ENCODE measurements at places on chromosomes 6 and 20. TPM values are rescaled to one million over a fixed set of nuclear protein-coding genes. Genes with fewer than 3 reads are reported as not detected.

- DNase-seq = no peak
- no peaks in the 10 kb centered on the region for H3K27me3 ChIP-seq
- H3K4me3 ChIP-seq = no peak overlapping the region
- H3K4me1 ChIP-seq = no peaks in the 10 kb centered on the region
- H3K36me3 ChIP-seq = no peaks in the 10 kb centered on the region
Observed at GRCh38 chr6:53862662-53863462, 68.1 kb downstream of the LRRC1 start.

- H3K4me1 ChIP-seq = no peaks in the 10 kb centered on the region
- no peak overlapping the region for H3K4me3 ChIP-seq
- H3K36me3 ChIP-seq = no peaks in the 10 kb centered on the region
- DNase-seq = no peak
Observed at GRCh38 chr6:167303675-167304625, 12.8 kb downstream of the UNC93A start.

- peaks cover 10% of the 10 kb centered on the region for H3K4me1 ChIP-seq
- H3K36me3 ChIP-seq = no peaks in the 10 kb centered on the region
- peaks cover 9% of the 10 kb centered on the region for H3K27me3 ChIP-seq
- no peak overlapping the region for H3K4me3 ChIP-seq
- no peak overlapping the region for H3K27ac ChIP-seq
- DNase-seq = no peak
Observed at GRCh38 chr6:113289166-113289565, 568.0 kb upstream of the MARCKS start.

DNA sequence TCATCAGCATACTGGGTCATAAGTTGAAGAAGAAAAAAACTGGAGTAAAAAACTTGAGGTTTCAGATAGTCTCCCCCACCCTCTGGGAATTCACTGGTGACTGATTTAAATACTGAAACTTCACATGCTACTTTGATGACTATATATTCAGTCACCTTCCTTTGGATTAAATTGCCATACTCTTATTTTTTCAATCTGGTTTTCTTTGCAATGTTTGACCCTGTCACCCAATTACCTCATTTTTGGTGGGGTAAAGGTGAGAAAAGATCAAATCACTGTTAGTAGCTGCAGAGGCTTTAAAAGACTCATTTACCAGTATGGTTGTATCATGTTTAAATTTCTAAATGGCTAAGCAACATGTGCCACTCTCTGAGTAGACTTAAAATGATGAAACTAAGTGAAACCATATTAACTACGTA, 862.7 kb upstream of the FLRT3 start:
- peak overlapping the region; percentile 11 for H3K27ac ChIP-seq
- no peak for DNase-seq
- no peaks in the 10 kb centered on the region for H3K27me3 ChIP-seq
- H3K36me3 ChIP-seq = no peaks in the 10 kb centered on the region

DNA sequence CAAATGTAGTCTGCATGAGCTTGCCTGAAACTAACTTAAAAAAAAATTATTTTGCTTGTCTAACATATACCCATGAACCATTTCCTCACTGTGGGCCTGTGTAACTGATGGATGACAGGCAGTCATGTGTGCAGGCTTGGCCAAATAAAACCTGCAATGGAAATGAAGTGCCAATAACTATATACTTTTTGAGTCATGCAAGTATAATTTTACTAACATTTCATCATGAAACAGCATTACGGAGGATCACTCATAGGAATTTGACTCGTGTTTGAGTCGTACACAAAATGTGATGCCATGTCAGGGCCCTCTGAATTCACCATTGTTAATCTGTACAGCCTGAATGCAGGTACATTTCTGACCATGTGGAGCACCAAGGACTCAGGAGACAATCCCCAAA, 46.6 kb downstream of the HDDC2 start:
- DNase-seq = no peak
- no peak overlapping the region for H3K4me3 ChIP-seq
- no peaks in the 10 kb centered on the region for H3K36me3 ChIP-seq
- no peaks in the 10 kb centered on the region for H3K4me1 ChIP-seq

The HTR1B gene
- total RNA-seq = not detected

- H3K4me3 ChIP-seq = peak overlapping the region; percentile 15
- H3K36me3 ChIP-seq = peaks cover 7% of the 10 kb centered on the region
- no peak overlapping the region for H3K27ac ChIP-seq
- DNase-seq = no peak
- H3K27me3 ChIP-seq = no peaks in the 10 kb centered on the region
- H3K4me1 ChIP-seq = peaks cover 19% of the 10 kb centered on the region
Observed at GRCh38 chr20:63696306-63696627, 185 bp upstream of the TNFRSF6B start.

The PAX1 gene
- total RNA-seq = not detected

GRCh38 chr6:89910902-89911240, 16.6 kb downstream of the GJA10 start:
- H3K27ac ChIP-seq = no peak overlapping the region
- H3K4me3 ChIP-seq = no peak overlapping the region
- DNase-seq = no peak
- no peaks in the 10 kb centered on the region for H3K4me1 ChIP-seq
- no peaks in the 10 kb centered on the region for H3K36me3 ChIP-seq

GRCh38 chr20:39252035-39252434, 289.9 kb downstream of the DHX35 start:
- no peak for DNase-seq
- no peaks in the 10 kb centered on the region for H3K36me3 ChIP-seq
- no peaks in the 10 kb centered on the region for H3K27me3 ChIP-seq
- H3K4me1 ChIP-seq = no peaks in the 10 kb centered on the region
- no peak overlapping the region for H3K4me3 ChIP-seq
- H3K27ac ChIP-seq = no peak overlapping the region

DNA sequence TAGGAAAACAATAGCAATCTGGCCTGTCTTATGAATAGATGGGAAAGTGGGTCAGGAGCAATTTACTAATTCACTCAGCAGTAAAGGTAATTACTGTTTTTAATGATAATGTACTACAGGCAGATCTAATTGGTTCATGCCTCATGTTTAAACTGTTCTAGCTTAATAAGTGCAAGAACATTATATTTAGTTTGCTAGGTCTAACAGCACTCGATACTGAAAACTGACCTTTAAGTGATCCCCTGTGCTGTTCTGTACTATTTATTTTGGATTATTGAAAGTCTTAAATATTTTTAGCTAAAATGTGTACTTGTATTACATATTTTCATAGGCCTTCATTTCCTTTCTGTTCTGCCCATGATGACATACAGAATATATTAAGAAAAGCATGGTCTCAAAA, 998.0 kb upstream of the GJE1 start:
- no peak overlapping the region for H3K4me3 ChIP-seq
- DNase-seq = no peak
- no peaks in the 10 kb centered on the region for H3K4me1 ChIP-seq
- H3K27me3 ChIP-seq = no peaks in the 10 kb centered on the region
- no peaks in the 10 kb centered on the region for H3K36me3 ChIP-seq
- H3K27ac ChIP-seq = no peak overlapping the region

The OXT gene
- total RNA-seq = not detected

The RIPOR3 gene
- not detected for total RNA-seq

DNA sequence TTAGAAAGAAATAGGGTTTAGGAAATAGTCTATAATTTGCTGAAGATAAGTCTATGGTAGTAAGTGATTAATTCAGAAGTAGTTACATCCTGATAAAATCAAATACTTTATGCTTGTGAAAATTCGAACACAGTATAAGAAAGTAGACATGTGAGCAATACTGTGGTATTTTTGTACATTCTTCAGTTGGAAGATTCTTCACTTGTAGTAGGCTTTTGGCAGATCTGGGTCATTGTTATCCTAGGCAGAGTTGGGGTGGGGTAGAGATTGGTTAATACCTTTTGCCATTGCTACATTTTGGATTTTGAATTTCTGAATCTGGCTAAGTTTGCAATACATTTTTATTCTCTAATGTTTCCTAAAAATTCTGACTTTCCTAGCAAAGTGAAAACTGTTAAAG, 197.5 kb downstream of the BCKDHB start:
- no peak overlapping the region for H3K4me3 ChIP-seq
- no peaks in the 10 kb centered on the region for H3K4me1 ChIP-seq
- DNase-seq = no peak
- H3K27ac ChIP-seq = no peak overlapping the region
- H3K36me3 ChIP-seq = peaks cover 3% of the 10 kb centered on the region
- H3K27me3 ChIP-seq = no peaks in the 10 kb centered on the region

DNA sequence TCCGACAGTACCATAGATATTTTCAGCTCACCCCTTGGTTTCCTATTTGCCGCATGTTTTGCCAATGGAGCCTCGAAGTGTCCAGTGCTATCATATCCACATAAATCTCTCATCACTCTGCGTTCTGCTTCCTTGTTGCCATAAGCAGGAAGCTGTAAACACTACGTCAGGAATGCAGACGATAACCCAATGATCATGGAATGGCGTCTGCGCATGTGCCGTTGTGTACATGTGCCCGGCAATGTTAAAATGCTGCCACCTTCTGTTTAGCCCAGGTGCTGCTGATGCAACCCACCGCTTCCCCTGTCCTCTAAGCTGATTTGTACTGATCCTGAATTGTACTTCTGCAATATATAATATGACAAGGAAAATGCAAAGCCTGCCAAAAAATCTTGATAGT, 607.5 kb downstream of the HDGFL1 start:
- H3K27me3 ChIP-seq = no peaks in the 10 kb centered on the region
- H3K4me1 ChIP-seq = no peaks in the 10 kb centered on the region
- no peak overlapping the region for H3K27ac ChIP-seq
- H3K4me3 ChIP-seq = no peak overlapping the region
- no peak for DNase-seq
- H3K36me3 ChIP-seq = no peaks in the 10 kb centered on the region

DNA sequence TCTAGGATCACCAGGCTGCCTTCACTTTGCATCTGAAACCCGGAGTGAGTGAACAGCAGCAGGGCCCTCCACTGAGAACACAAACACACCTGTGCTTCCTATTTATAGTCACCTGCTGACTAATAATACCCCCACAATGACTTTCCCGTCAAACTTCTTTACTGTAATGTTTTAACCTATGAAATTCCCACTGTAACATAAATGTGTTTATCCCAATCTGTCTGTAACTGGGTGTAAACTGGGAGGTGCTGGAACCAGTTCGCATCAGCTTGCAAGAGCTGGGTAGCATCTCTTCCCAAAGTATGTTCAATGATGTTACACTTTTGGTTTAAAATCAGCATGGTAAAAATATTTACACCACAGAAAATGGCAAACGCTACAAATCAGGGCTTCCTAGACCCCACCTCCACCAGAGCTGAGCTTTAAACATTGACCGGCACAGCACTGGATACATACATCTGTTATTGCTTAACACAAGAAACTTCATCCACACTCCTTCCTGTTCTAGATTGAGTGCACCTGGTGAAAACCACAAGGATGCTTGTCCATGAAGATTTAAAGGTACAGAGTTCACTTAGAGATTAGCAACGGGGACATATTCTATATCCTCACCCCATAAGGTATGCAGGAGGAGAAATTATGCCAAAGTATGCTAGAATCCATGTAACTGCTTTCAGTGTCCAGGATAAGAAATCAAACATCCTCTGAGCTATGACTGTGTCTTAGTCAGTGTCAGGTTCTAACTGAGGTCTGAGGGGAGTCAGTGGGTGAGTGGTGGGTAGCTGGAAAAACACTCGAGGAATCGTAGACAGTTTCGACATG, 79.0 kb downstream of the ALDH8A1 start:
- H3K36me3 ChIP-seq = no peaks in the 10 kb centered on the region
- DNase-seq = no peak
- H3K27me3 ChIP-seq = no peaks in the 10 kb centered on the region
- peaks cover 23% of the 10 kb centered on the region for H3K4me1 ChIP-seq
- H3K27ac ChIP-seq = no peak overlapping the region
- H3K4me3 ChIP-seq = no peak overlapping the region

GRCh38 chr6:143099647-143100046, 39.0 kb downstream of the AIG1 start:
- H3K4me1 ChIP-seq = peaks cover 6% of the 10 kb centered on the region
- H3K27ac ChIP-seq = no peak overlapping the region
- H3K36me3 ChIP-seq = no peaks in the 10 kb centered on the region

DNA sequence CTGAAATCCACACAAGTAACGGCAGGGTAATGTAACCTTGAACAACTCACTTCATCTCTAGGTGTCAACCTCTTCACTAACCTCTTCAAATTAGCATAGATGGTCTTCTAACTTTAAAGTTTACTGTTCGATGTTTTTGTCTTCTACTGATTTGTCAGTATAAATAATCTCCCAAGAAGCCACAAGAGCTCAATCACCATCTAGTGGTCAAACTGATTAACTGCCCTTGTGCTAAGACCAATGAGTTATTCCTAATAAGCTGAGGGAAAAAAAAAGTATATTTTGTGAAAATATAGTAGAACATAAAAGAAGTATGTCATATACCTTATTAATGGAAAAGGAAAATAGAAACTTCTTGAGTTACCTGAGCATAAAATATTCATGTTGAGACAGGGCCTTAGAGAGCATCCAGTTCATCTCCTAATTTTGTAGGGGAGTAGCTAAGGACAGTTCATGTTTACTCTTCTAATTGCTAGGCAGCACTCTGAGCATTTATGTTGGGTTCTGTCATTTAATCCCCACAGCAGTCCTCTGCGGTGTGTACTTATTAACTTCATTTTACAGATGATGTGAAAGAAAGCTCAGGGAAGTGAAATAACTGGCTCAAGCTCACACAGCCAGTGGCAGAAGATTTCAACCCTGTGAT, 317.1 kb downstream of the ESR1 start:
- H3K27ac ChIP-seq = no peak overlapping the region
- no peak for DNase-seq
- H3K36me3 ChIP-seq = peaks cover 86% of the 10 kb centered on the region
- H3K27me3 ChIP-seq = no peaks in the 10 kb centered on the region
- no peak overlapping the region for H3K4me3 ChIP-seq

GRCh38 chr6:128754658-128755256, 128.2 kb upstream of the LAMA2 start:
- H3K4me1 ChIP-seq = no peaks in the 10 kb centered on the region
- H3K27ac ChIP-seq = no peak overlapping the region
- no peaks in the 10 kb centered on the region for H3K36me3 ChIP-seq
- no peak for DNase-seq

The SEMG1 gene
- not detected for total RNA-seq

The C6orf15 gene
- total RNA-seq = not detected

DNA sequence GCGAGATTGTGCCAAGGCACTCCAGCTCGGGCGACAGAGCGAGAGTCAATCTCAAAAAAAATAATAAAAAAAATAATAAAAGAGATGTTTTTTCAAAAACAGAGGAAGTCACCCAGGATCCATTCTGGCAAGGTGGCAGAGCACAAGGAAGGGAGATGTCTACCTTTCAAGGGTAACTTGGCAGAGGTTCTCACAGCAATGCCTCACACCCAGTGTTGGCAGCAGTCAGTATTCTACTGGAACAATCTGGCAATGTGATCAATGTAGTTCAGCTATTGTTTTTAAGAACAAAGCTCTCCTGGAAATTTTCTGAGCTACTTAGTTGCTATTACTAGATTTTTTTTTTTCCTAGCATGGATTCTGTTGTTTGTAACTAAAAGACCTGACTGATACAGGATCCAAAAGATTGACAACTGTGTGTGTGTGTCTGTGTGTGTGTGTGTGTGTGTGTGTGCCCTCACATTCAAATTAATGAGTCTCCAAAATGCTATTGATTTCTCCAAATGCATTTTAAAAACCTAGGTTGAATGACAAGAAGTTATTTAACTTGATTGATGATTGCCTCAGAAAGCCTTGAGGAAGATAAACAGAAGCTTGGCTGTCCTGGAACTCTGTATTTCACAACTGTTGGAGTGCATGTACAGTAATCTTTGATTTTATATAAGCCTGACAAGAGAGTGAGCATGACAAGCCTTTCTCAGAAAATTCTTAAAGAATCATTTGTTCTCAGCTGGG, 114.1 kb upstream of the RREB1 start:
- no peak overlapping the region for H3K27ac ChIP-seq
- H3K4me3 ChIP-seq = no peak overlapping the region
- DNase-seq = no peak
- no peaks in the 10 kb centered on the region for H3K4me1 ChIP-seq
- no peaks in the 10 kb centered on the region for H3K27me3 ChIP-seq

The FAM83B gene
- not detected for total RNA-seq
